GM12865 (cell line): ENCODE measurements at places on chromosomes 11 and 22.

DNA sequence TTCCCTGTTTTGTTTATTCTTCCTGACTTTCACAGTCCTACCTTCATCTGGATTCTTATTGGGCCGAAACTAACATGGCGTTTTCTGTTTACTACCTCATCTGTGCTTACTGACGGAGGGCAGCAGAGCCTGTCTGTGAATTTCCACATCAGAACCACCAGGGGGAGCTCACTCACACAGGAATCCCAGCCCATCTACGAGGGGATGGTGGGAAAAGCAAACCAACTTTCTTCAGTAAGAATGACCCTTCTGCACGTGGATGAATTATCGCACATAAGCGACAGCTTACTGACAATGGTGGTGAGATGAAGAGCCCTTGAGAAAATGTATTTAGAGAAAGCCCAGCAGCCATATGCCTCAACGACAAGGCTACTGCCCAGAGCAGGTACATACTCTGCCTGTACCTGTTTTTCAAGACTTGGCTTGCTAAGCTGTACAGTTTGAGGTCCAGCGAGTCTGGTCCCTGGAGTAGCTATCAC is 42.5 kb downstream of the LARGE2 start:
- peak; percentile 76 for DNase-seq

GRCh38 chr11:46247659-46248058 is 29.8 kb upstream of the CREB3L1 start:
- DNase-seq: peak; percentile 76

DNA sequence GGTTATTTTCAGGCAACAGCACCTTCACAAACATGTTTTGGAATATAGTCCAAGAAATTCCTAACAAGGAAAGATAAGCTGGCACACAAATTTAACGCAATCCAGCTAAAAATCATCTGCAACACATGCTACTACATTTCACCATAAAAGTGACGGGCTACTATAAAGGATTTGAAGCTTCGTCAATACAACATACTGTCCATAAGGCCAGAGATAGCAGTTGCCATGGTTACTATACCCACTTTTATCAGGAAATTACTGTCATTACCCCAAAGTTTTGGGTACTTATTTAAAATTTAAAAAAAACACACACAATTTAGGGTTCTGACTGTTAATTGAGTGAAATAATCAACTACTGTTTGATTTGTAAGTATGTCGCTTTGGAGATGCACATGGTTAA is 6.9 kb downstream of the PHF21A start:
- DNase-seq: no peak

GRCh38 chr22:44567846-44568493 is 69.9 kb upstream of the RTL6 start:
- DNase-seq: peak; percentile 61

DNA sequence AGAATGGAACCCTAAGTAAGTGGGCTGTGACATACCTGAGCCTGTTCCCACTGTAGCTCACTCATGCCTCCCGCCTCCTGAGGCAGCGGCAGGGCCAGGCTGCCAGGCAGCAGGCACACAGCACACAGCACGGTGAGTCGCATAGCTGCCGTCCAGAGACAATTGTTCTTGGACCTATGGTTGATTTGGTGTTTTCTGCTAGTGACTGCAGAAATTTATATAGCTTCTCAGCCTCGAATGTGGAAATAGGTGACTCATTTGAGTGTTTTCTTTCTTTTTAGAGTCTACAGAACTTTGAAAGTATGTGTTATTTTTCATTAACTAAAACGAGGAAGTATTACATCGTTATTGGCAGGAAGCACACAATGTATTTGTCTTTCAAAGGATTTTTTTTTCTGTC is at the start of gene MMP7:
MMP7 (minus strand) TSS at position 190 of the 400 bp plus-strand sequence; CDS start at position 143, 47 bp downstream.
- no peak for DNase-seq

DNA sequence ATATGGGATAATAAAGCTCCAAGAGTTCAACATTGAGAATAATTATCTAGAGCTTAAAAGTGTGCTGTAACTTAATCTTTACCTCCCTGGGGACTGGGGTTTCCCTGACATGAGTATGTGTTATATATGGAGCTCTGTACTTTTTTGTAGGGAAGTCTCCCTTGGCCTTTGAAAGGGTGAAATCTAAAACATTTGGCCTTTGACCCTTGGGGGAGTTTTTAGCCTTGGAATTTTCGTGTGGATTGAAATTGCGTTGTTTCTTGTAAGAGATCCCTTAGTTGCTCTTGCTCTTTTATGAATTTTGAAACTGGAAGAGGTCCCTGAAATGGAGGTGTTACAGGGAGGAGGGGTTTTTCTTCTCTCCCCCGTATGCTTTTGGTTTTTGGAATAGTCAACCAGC is 450.0 kb downstream of the NELL1 start:
- no peak for DNase-seq

DNA sequence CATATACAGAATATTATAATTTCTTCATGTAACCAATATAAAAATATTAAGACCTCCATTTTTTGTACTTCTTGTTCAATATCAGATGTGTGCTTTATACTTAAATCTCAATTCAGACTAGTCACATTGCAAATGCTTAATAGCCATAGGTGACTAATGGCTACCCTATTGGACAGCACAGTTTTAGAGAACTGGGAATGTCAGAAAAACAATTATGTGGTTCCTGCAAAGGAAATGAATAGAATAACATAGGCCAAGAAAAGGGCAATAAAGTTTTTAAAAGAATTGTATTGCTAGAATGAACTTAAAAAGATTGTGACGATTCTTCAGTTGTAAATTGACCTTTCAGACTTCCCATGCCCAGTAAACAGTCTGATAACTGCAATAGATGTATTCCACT is 843.0 kb downstream of the METTL15 start:
- no peak for DNase-seq

- no peak for DNase-seq
These were observed 88.9 kb downstream of the RASSF10 start for GRCh38 chr11:13098063-13098462.

- no peak for DNase-seq
These were observed 2097.9 kb downstream of the LRRC4C start for GRCh38 chr11:39361557-39361956.

DNA sequence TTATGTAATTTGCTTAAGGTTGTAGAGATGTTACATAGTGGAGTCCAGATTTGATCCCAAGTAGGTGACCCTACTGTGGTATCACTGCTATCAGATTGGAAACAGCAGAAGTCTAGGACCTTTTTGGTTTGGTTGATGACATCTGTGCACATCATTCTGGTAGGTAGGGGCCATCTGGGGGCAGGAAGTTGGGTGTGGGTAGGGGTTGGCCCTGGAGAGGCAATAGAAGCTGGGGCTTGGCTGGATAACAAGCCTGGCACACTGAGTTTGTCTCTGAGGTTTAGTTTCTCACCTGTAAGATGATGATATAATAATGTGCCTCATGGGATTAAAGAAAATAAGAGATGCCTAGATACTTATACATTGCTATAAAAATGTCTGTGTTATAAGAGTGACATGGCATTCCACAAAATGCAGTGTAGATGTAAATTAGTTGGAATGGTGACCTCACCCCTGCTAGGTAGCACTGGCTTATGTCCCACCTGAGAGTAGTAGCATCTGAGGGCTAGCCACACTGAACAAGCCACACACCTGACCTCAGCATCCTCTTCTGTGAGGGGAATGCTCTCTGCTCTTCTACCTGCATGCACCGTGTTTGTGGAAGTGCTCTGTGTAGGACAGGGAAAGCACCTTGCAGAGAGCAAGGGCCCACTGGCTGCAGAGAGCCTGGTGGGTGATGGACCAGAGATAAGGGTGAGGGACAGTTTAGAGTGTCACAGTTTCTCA is 36.9 kb downstream of the PTPRJ start:
- DNase-seq: no peak

GRCh38 chr11:1852877-1853276 is at the start of gene LSP1:
LSP1 (plus strand) TSS chr11:1853084; CDS start chr11:1853145, 61 bp downstream.
- peak; percentile 98 for DNase-seq

DNA sequence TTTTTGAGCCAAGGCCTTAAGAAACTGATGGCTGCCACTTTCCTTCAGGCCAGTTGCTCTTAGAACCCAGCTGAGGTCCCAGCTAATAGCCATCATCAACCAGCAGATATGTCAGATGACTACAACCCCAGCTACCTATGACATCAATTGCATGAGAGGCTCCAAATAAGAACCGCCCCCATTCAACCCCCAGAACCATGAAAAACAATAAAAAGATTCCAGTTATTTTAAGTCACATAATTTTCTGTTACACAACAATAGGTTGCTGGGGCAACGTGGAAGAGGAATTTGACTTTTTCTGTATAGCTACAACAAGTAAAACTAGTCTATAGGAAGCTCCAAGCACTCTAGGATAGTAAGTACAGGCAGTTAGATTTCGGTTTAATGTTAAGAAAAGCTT is 216.3 kb upstream of the MTNR1B start:
- DNase-seq: no peak

DNA sequence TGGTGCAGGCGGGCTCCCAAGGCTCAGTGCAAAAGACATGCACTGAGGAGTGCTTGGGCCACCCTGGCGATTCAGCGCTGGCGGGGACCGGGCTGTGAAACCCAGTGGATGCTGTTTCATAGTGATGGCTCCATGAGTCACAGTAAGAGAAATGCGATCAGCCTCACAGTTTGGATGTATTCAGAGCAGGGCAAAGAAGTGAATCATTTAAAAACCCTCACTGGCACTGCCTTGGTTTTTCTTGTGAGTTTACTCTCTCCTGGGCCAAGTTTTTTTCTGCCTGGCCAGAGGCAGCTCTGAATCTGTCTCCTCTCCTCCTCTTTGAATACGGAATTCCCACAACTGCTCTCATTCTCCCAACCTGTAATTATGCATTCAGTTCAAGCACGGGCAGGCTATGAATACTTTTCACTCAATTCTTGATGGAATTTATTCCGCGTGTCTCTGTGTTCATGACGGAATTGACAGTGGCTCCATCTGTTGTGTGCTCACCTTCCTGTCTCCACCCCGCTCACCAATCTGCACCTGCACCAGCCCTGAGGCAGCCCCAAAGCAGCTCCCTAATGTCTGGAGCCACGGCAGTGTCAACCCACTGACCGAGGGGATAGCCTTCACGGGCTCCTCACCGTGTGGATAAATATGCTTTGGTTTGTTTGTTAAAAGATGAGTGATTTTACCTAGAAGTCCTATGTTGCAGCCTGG is 14.9 kb downstream of the ADAMTS8 start:
- DNase-seq: no peak

DNA sequence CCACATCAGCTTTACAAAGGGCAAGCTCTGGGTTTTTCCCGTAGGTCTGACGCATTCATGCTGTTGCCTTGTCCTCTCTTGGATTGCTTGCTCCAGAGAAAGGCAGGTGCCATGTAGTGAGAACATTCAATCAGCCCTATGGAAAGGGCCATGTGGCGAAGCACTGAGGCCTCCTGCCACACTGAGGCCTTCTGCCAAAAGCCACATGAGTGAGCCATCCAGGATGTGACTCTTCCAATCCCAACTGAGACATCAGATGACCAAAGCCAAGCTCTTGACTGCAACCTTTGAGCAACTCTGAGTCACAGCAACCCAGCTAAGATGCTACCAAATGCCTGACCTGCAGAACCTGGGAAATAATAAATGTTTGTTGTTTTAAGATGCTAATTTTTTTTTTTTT is 9.0 kb upstream of the PANX3 start:
- no peak for DNase-seq

- DNase-seq: no peak
These were observed 270.5 kb downstream of the TENM4 start for GRCh38 chr11:79170321-79170720.

DNA sequence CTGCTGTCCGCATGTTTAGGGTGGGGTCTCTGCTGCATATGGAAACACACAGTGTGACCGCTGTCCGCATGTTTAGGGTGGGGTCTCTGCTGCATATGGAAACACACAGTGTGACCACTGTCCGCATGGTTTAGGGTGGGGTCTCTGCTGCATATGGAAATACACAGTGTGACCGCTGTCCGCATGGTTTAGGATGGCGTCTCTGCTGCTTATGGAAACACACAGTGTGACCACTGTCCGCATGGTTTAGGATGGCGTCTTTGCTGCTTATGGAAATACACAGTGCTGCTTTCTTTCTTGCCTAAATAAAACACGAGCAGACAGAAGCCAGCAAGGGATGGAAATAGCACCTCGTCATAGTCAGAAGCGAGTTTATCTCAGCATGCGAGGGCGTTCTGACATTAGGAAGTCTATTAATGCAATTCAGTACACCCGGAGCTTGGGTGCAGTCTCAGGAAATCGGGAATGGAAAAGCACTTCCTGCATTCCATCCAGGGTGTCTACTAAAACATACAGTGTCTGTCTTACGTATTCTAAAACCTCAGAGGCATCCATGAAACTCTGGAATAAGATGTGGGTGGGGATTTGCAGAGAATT is 32.6 kb upstream of the TOLLIP start:
- DNase-seq: no peak

- no peak for DNase-seq
These were observed 514.2 kb downstream of the NTM start for GRCh38 chr11:131884461-131885073.

DNA sequence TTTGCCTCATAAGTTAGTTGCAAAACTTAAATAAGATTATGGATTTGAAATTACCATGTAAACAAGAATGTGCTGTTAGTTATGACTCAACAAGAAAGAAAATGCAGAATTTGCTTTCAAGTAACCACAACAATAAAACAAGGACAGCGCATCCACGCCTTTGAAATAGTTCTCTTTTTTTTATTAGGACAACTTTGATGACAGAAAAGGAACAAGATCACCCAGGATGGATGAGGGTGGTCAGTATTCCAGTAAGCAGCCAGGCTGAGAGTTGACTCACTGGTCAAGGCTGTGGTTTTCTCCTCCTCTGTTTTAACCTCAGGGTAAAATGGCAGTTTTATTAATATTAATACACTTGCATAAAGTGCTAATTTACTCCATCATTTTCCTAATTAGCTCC is 544.4 kb downstream of the OPCML start:
- DNase-seq: no peak

DNA sequence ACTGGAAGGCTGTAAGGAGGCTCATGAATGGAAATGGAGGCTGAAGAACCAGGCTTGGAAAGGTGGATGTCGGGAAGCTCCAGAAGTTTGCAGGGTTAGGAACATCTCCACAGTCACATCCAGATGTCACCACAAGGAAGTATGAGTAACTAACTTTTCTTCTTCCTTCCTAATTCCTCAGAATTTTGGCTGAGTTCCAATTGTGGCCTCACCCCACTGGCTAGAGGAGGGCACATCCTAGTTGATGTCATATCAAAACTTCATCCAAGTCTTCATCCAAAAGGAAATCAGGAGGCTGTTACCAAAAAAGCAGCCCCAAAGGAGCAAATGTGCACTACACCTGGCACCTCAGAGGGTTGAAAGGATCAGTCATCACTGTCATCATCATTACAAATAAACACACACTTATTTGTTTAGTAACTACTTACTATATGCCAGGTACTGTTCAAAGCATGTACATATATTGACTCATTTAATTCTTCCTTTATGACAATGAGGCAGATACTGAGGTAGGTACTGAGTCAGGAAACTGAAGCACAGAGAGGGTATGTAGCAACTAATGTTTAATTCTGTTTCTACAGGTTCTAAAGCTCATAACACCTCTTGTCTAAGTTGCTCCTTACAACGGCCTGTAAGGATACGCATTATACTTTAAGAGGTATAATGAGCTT is 7.3 kb upstream of the PTPN5 start:
- DNase-seq: no peak

- DNase-seq: no peak
These were observed 814.6 kb upstream of the CCDC179 start for GRCh38 chr11:23674866-23675265.
